ENCODE measurements at places on chromosomes 4 and X.

- no peak for DNase-seq
Measured at GRCh38 chr4:114519368-114519767, 79.2 kb upstream of the UGT8 start.

GRCh38 chrX:27767387-27767786, 40.4 kb upstream of the MAGEB10 start:
- no peak for DNase-seq

- DNase-seq, result no peak
Measured at GRCh38 chr4:94722748-94723147, 35.0 kb upstream of the BMPR1B start.

- no peak for DNase-seq
Measured at GRCh38 chr4:17721496-17722355, 59.7 kb downstream of the FAM184B start.

GRCh38 chrX:104141087-104141760, 15.6 kb downstream of the SLC25A53 start:
- no peak for DNase-seq

DNA sequence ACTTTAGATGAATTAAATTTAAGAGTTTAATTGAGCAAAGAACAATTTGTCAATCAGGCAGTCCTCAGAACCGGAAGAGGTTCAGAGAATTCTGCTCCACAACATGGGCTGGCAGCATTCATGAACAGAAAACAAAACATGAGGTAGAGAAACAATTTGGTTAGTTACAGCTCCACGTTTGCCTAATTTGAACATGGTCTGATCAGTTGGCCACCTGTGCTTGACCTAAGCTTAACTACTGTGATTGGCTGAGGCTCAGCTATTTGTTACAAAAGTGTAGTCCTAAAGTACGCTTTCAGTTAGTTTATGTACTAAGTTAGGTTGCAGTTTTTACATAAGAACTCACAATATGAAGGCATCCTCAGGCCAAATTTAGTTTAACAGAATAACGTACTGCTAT, 258.6 kb downstream of the ADAM29 start:
- DNase-seq, result no peak

GRCh38 chr4:128159967-128160366, 98.9 kb downstream of the LARP1B start:
- DNase-seq, result no peak

GRCh38 chr4:87542734-87543312, 13.6 kb upstream of the SPARCL1 start:
- no peak for DNase-seq

DNA sequence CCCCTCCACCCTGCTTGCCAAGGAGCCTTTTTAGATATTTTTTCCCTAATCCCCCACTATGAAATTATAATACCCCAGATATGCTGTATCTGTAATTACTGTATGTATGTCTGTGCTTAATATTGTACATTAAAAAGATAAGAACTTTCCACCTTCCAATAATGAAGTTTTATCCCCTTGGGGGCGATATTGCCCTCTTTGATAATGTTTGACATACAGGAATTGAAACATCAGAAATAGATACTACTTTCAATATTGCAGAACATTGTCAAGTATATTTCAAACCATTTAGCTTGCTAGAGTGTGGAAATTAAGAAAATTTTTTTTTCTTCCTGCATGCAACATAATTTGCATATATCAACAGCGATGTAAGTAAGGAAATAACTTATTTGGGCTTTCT, 58.9 kb downstream of the NAF1 start:
- no peak for DNase-seq

- DNase-seq, result no peak
Measured at GRCh38 chrX:139297638-139298037, 232.9 kb upstream of the F9 start.

Data from stimulated activated CD4-positive, alpha-beta T cell treated with anti-CD3 and anti-CD28 coated beads, TNF-alpha, amount 100 ng/mL, for 24 hours (primary cell).